IPS-NIHi11 (cell line): ENCODE measurements at places on chromosomes 5 and 9.
A peak's percentile ranks its signal among the peaks of the same experiment; 100 is the strongest.

GRCh38 chr5:127899214-127899610, 184.4 kb upstream of the SLC12A2 start:
- DNase-seq: no peak

GRCh38 chr9:27073841-27074728, 34.9 kb upstream of the TEK start:
- DNase-seq: no peak

DNA sequence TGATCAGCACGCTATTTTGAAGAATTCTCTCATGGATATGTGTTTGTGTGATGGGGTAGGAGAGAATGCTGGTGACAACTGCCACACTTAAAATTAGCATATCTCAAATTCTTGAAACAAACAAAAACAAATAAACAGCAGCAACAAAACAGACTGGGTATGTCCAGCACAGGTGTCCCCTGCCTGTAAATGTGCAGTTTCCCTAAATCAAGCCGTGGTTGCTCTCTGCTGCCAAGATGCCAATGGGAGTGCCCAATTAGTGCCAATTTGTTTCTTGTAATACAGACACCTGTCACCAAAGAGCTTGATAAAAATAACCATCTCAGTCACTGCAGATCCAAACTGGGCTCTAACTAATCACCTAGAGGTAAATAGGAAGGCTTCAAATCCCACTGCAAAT, 144.2 kb upstream of the SMARCA2 start:
- DNase-seq: no peak

GRCh38 chr9:115382865-115383264, 264.9 kb upstream of the TNC start:
- no peak for DNase-seq

DNA sequence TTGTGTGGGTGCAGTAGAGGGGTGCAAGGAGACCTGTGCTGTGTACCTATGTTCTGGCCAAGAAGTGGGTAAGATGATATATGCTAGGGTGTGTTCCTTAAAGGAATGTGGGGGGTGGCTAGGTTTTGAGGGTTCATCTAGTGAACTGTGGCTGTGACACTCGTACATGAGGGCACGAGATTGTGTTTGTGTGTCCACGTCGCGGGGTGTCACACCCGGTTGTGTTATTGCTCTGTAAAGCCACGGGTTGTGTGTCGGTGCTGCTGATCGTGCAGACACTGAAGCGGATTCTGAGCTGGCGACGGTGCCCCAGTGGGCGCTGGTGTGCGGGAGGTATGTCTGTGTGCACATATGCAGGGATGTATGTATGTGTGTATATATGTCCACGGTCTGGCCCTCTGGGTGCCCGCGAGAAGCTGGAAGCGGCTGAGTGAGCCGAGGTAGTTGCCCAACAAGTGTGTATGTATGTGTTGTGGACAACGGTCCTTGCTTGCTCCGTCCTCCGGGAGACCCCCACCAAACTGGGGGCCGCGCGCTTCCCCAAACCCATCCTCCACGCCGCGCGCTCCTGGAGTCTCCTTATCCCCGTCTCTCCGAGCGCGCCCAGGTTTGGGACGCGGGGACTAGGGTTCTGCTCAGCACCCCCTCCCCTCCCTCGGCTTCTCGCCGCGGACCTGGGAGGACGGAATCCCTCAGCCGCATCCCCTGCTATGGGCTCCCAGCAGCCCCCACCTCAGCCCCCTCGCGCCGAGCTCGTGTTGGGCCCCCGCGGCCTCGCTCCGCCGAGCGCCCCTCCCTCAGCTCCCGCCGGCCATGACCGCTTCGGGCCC, 639 bp downstream of the PCDH1 start:
- no peak for DNase-seq

- DNase-seq: no peak
These were observed 195.5 kb downstream of the SEMA5A start for GRCh38 chr5:9350301-9350797.

- no peak for DNase-seq
These were observed 24.3 kb upstream of the XPA start for GRCh38 chr9:97721396-97721795.

- no peak for DNase-seq
These were observed 2.6 kb downstream of the REXO4 start for GRCh38 chr9:133415170-133415569.

- no peak for DNase-seq
These were observed 73.6 kb downstream of the FSTL4 start for GRCh38 chr5:133538718-133539117.

- DNase-seq: peak; percentile 18
These were observed 624 bp downstream of the FBXW11 start for GRCh38 chr5:172005708-172006320.

- DNase-seq: no peak
These were observed 244.6 kb downstream of the RAB3C start for GRCh38 chr5:58827463-58827862.

DNA sequence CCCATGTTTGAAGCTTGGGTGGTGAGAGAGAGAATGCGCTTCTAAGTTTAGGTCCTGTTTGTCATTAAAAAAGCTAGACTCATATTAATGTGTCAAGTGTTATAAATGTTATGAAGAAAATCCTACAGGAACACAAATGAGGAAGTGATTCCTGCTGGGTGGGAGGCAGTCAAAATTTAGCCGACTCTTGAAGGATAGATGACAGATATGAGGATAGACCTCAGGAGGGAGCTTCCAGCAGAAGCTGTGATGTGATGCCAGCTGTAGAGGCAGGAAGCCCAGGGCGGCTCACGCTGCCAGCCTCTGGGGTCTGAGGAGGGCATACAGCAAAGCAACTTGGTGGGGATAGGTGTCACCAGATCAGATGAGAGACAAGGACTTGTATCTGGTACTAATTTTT, 74.7 kb upstream of the ADAMTS16 start:
- DNase-seq: no peak

DNA sequence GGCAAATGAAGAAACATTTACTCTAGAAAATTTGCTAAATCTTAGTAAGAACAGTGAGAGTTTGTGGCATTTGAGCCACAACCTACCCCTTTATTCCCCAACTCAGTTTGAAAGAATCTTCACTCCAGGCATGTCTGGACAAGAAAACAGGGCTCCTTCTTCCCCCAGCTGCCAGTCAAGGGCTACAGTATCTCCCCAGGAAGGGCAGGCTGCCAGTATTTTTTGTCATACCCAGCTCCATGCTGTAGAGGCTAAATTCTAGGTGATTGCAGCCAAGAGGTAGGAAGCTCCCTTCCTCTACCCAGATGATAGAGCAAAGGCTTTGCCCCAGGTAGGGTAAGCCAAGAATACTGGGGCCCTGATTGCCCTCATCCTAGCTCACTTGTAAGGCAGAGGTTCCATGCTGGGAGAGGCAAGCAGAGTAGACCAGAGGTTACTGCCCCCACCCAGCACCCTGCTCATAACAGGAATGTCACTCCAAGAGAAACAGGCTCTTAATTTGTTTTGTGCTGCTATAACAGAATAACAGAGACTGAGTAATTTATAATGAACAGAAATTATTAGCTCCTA, 20.0 kb upstream of the GRPEL2 start:
- no peak for DNase-seq

DNA sequence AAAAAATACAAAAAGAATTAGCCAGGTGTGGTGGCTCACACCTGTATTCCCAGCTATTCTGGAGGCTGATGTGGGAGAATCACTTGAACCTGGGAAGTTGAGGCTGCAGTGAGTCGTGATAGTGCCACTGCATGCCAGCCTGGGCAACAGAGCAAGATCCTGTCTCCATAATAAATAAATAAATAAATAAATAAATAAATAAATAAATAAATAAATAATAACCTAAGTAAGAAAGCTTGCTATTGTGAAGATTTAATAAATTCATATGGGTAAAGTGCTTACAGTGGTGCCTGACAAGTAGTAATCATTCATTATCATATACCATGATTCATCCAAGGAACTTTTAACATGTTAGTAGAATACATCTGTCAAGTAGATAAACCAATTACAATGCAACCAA, 13.4 kb downstream of the SVEP1 start:
- DNase-seq: no peak

GRCh38 chr5:32195265-32195664, 21.1 kb upstream of the GOLPH3 start:
- DNase-seq: no peak

DNA sequence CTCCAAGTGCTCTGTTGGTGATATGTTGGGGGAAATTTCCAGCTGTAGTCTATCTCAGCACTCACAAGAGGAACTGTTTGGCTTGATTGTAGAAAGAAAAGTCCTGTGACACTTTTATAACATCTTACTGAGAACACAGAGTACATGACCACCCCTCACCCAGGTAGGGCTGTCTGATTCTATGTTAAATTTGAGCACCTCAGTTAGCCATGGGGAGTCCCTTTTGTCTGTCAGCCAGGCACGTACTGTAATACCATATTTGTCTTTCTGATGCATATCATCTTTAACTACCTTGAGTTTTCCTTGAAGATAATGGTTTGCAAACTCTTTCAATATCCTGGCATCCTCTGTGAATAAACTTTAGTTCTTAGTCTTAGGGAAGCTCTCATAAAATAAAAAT, 164.5 kb downstream of the IZUMO3 start:
- DNase-seq: no peak
